ENCODE measurements at places on chromosomes 3 and 15.

- DNase-seq, result no peak
Measured at GRCh38 chr3:14780927-14781507, 37.7 kb upstream of the FGD5 start.

GRCh38 chr15:44573386-44573785 lies 36.4 kb downstream of the EIF3J start:
- DNase-seq, result no peak

DNA sequence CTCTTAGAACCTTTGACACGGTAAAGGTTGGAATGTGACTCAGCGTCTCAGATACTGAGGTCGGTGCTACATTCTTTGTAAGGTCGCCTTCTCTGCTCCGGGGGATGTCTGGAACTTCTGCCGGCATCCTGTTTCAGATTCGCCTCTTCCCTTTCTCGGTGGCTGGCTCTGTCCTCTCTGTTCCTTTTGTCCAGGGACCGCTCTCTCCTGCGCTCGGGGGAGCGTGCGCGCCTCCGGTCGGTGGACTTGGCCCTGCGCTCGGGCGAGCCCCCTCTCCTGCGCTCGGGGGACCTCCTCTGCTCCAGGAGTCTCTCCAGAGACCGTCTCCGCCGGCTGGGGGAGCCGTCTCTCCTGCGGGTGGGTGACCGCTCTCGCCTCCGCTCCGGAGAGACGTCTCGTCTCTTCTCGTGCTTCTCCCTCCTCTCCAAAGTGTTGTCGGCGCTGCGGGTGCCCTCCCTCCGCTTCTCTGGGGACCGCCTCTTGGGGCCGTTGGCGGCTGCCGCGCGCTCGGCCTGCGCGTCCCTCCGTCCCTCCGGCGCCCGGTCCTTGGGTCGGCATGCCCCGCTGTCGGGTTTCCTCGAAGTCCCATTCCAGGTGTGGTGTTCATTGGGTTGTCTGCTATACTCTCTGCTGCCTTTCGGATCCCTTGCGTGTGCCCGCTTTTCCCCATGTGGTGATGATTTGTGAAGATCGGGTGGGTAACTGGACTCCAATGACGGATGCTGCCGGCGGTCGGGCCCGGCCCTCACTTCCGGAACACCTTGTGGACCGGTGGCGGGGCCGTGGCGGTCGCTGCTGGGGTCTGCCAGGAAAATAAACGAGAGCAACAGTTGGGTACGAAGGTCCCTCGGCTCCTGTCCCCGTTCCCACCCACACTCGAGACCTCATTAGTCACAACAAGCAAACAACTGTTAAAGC lies 668.8 kb upstream of the ADAMTS9 start:
- no peak for DNase-seq

DNA sequence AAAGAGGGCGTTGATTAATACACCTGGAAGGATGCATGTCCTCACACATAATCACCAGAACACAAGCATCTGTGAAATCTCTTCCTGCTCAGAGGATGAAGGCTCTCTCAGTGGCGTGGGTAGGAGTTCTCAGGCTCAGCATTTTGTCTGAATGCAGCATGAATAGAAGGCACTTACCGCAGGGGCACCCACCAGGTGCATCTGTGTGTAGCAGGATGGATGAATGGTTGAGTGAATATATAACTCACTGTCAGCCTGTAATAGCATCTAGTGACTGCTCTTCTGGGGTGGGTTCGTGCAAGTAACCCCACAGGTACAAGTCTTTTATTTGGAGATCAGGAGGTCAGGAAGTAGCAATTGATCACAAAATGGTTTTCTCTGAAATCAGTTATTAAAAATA lies 143.0 kb downstream of the SQOR start:
- no peak for DNase-seq

GRCh38 chr3:49006408-49007067 lies 653 bp upstream of the WDR6 start:
- no peak for DNase-seq

GRCh38 chr15:80608688-80609087 lies 86.4 kb upstream of the ABHD17C start:
- no peak for DNase-seq

All from brain pericyte (primary cell).